ENCODE measurements at places on chromosomes 5 and 9. TPM values are rescaled to one million over a fixed set of nuclear protein-coding genes. Genes with fewer than 3 reads are reported as not detected.

The TMEM232 gene
- total RNA-seq = 8.1 TPM

The SLIT3 gene
- 50.6 TPM for total RNA-seq

The AK8 gene
- total RNA-seq = 1.6 TPM

The FAT2 gene
- 0.40 TPM for total RNA-seq

- DNase-seq = no peak
Observed at GRCh38 chr9:98980291-98980690, 36.6 kb downstream of the COL15A1 start.

DNA sequence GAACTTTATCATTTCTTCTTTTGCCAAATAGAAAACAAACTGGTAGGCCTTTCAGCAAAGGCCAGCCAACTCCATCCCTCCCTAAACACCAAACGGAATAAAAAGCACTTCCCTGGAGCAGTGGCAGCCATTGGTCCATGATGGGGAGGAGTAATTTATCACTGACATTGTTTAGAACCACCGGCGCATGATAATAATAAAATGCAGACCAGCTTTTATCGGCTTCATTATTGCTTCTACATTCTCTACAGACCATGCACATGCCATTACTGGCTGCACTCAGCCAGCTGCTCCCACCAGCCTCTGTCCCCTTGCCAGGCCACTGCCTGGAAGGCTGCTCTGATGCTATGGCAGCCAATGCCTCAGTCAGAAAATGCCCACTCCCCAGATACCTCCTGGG is 45.9 kb downstream of the ABCA1 start:
- DNase-seq = no peak

- DNase-seq = no peak
Observed at GRCh38 chr9:15154677-15155076, 152.3 kb downstream of the TTC39B start.

GRCh38 chr9:115672477-115673316 is 480.9 kb upstream of the PAPPA start:
- no peak for DNase-seq

All from sciatic nerve (tissue), 2 donors.